ENCODE measurements at places on chromosomes 3 and 15. TPM values are rescaled to one million over a fixed set of nuclear protein-coding genes. Genes with fewer than 3 reads are reported as not detected.

DNA sequence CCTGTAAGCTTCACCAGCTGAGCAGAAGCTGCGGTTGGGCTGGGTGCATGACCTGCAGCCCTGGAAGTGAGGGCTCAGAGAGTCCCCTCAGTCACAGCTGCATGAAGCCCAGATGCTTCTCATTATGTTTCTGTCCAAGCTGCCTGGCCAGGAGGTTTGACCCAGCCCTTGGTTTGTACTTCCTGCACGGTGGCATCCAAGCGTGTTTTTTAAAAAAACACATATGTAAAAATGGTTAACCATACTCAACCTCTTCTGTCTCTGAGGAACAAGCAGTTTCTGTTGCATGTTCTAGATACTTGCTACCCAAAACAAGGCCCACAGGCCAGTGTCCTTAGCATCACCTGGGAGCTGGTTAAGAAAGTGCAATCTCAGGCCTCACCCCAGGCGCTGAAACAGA, 76.0 kb upstream of the ATP10A start:
- DNase-seq: no peak

Gene IL5RA
- not detected for total RNA-seq

- no peak for DNase-seq
Measured at GRCh38 chr15:70412794-70413193, 315.1 kb upstream of the TLE3 start.

Gene KIF23
- total RNA-seq: 8.3 TPM

DNA sequence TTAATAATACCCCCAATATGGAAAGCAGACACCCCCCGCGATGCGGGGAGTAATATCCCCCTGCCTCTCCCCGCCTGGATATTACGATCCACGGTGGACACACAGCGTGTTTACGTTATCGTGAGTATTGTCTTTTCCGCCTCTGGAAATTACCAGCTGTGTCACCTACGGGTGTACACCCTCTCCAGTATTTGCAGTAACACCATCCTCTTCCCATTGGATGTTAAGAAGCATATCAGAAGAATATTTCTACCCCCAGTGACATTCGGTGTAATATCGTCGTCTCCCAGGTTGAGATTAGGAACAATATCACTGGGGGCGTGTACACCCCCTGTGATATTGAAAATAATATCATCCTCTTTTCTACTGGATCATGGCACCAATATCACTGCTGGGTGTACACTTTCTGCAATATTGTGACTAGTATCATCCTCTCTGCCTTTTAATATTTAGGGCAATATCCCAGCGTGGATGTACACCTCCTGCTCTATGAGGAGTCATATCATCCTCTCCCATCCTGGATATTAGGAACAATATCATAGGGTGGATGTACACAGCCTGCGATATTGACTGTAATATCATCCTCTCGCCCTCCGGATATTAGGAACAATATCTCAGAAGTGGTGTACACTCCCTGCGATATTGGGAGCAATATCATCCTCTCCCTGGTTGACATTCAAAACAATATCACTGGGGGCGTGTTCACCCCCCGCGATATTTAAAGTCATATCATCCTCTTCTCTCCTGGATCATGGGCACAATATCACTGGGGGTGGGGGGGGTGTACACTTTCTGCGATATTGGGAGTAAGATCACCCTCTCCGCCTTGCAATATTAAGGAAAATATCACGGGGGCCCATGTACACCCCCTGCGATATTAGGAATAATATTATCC, 20.3 kb upstream of the BMF start:
- no peak for DNase-seq

- no peak for DNase-seq
Measured at GRCh38 chr3:101567528-101568317, 6.1 kb downstream of the TRMT10C start.

- peak; percentile 87 for DNase-seq
Measured at GRCh38 chr3:120855665-120856437, 52.2 kb upstream of the STXBP5L start.

Gene CFAP44
- total RNA-seq: 5.8 TPM

- DNase-seq: no peak
Measured at GRCh38 chr15:85457392-85457968, 77.1 kb downstream of the AKAP13 start.

Measured in osteoblast (primary cell).